Naive thymus-derived CD8-positive, alpha-beta T cell (primary cell): ENCODE measurements at places on chromosomes 1 and 21. TPM values are rescaled to one million over a fixed set of nuclear protein-coding genes. Genes with fewer than 3 reads are reported as not detected.
A peak's percentile ranks its signal among the peaks of the same experiment; 100 is the strongest.

Gene MSH4
- polyA plus RNA-seq = not detected

Gene TPTE
- polyA plus RNA-seq = not detected

DNA sequence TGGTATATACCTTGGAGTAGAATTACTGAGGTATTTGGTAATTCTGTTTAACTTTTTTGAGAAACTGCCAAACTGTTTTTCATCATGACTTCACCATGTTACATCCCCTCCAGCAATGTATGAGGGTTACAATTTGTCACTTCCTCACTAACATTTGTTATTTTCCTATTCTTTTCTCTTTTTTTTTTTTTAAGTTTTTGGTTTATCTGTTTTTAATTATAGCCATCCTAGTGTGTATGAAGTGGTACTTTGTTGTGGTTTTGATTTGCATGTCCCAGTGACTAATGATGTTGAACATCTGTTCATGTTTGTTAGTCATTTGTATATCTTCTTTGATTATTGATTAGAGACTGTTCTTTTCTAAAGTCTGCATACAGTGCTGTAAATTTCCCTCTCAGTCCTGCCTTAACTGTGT lies 147.3 kb downstream of the HS2ST1 start:
- DNase-seq = no peak
- H3K36me3 ChIP-seq = peaks cover 6% of the 10 kb centered on the region
- no peaks in the 10 kb centered on the region for H3K27me3 ChIP-seq
- no peak overlapping the region for H3K4me3 ChIP-seq

DNA sequence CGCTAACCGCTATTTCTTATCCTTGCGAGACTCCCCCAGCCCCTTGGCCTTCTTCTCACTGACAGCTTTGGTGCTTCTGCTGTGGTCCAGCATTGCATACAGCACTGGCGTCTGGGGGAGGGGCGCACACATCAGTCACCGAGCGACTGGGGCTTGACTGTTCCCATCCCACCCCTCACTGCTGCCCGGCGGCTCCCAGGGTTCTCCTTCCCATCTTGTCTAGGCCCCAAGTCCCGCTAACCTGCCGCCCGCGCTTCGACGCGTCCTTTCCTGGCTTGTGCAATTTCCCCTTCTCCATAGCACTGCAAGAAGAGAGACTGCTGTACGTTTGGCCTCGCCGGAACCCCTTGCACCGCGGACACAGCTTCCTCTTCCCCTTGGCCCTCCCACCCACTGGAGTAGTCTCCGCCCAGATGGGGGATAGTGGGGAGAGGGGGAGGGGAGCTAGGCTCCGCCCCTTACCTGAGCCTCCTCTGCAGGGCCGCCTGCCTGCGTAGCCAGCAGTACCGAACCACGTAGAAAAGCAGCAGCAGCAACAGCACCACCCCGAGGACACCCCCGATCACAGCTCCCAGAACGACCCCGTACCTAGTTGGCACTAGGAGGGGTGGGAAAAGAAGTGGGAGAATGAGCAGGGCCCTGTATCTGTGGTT lies 3.8 kb downstream of the MPZ start:
- peaks cover 2% of the 10 kb centered on the region for H3K36me3 ChIP-seq
- no peaks in the 10 kb centered on the region for H3K27me3 ChIP-seq
- peak overlapping the region; percentile 95 for H3K4me3 ChIP-seq
- H3K4me1 ChIP-seq = peaks cover 14% of the 10 kb centered on the region
- peak; percentile 90 for DNase-seq

Gene CHRM3
- 2.0 TPM for polyA plus RNA-seq

DNA sequence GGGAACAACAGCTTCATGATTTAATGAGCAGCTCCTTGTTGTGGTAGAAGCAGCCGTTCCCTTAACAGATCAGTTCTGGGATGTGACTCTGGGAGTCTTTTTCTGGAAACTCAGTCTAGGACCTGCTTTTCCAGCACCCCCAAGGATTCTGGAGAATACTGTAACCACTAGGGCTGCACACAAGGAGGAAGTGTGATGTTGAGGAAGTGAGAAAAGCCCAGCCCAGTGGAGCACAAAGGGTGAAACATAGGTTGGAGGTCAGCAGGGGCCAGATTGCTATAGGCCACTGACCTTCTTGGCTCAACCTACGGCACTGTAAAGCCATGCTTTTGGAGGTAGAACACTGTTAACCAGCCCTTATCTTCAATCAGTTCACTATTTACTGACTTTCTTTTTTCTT lies 10.1 kb upstream of the PLA2G5 start:
- H3K27ac ChIP-seq = peak overlapping the region; percentile 57
- peaks cover 23% of the 10 kb centered on the region for H3K4me1 ChIP-seq
- no peaks in the 10 kb centered on the region for H3K27me3 ChIP-seq
- H3K4me3 ChIP-seq = peak overlapping the region; percentile 27
- no peak for DNase-seq
- no peaks in the 10 kb centered on the region for H3K36me3 ChIP-seq

DNA sequence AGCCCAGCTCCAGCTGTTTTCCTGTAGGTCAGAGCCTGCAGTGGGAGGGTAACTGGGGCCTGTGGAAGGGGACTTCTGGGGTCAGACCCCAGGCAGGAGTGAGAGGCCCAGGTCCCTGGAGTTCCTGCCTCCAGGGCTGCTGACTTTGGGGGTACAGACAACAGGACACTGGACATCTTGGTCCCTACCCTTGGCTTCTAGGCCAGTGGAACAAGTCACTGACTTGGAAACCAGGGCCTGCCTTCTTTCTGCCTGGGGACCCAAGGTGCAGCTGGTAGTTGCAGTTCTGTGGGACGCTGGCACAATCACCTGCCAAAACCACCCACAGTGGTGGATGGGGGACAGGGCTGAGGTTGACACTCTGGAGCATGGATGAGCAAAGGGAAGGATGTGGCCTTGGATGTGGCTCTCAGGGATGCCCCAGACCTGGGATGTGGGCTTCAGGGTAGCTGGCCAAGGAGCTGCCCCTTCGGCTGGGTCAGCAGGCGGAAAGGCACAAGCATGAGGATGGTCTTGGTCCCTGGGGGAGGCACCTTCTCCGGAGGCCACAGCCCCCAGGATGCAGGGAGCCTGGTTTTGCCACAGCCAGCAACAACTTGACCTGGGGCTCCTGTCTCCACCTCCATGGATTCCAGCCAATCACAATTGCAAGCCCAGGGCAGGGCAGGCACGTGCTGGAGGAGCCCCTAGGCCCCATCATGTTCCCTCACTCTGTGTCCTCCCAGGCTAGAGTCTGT lies 5.8 kb downstream of the JMJD4 start:
- H3K36me3 ChIP-seq = peaks cover 2% of the 10 kb centered on the region
- peak overlapping the region; percentile 80 for H3K27ac ChIP-seq
- peak overlapping the region; percentile 75 for H3K4me3 ChIP-seq
- DNase-seq = no peak
- peaks cover 41% of the 10 kb centered on the region for H3K4me1 ChIP-seq

GRCh38 chr1:1244192-1244811 lies 2.2 kb downstream of the C1QTNF12 start:
- H3K27ac ChIP-seq = no peak overlapping the region
- H3K4me1 ChIP-seq = peaks cover 2% of the 10 kb centered on the region
- no peak for DNase-seq
- H3K4me3 ChIP-seq = no peak overlapping the region
- H3K36me3 ChIP-seq = no peaks in the 10 kb centered on the region
- peaks cover 1% of the 10 kb centered on the region for H3K27me3 ChIP-seq

Gene SHE
- polyA plus RNA-seq = not detected

Gene PSRC1
- polyA plus RNA-seq = not detected

DNA sequence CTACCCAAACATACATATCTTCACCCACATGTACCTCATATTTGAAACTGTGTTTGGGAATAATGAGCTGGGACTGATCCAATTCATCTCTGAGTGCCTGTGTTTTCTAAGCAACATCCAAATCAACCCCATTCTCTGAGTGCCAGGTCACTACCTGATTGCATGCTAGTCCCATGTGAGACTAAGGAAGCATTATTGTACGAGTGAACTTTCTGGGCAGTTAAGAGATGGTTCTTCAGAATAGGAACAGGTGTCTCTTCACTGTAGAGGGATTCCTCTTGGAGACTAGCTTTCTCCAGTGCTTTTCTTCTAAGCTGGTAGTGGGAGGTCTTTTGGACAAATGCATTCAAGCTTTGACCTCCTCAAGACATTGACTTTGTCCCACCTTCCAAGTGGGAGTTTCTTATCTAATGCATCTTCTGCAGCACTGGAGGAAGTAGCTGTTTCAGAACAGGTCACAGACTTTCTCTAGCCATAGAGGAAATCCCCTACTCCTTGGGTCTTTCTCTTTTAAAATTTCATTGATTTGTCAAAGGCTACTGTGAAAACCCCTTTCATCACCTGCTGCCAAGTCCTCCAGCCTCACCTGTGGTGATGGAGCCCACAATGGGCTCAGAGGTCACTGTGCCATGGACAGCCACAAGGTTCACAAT lies 172.0 kb upstream of the KIAA0040 start:
- no peak overlapping the region for H3K4me3 ChIP-seq
- H3K27me3 ChIP-seq = peaks cover 26% of the 10 kb centered on the region
- no peak overlapping the region for H3K27ac ChIP-seq
- no peaks in the 10 kb centered on the region for H3K36me3 ChIP-seq
- DNase-seq = no peak
- H3K4me1 ChIP-seq = no peaks in the 10 kb centered on the region
